Stimulated activated CD4-positive, alpha-beta T cell treated with anti-CD3 and anti-CD28 coated beads, Interleukin-1b, Interleukin-23, amount 100 ng/mL, for 24 hours (primary cell): ENCODE measurements at places on chromosomes 16 and 17.

DNA sequence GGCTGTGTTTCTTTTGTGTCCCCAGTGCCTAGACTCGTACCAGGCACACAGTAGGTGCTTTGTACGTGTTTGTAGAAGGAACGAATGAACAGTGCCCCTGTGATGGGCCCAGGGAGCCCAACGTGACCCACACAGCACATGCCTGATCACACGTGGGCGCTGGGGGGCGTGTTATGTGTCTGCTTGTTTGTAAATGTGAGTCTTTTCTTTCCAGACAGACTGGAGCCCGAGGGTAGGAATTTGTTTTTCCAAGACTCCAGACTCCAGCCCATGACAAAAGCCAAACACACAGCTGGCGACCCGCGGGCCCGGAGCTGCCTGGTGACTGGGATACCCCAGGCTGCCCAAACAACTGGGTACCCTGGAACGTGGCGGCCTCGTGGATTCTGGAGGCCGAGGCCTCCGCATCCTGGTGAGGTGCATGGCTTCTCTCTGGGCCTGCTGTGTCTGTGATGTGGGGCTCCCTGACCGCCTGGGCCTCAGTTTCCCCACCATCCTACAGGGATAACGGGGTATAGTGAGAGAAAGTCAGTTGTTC, 14.9 kb upstream of the CBFA2T3 start:
- DNase-seq = no peak

DNA sequence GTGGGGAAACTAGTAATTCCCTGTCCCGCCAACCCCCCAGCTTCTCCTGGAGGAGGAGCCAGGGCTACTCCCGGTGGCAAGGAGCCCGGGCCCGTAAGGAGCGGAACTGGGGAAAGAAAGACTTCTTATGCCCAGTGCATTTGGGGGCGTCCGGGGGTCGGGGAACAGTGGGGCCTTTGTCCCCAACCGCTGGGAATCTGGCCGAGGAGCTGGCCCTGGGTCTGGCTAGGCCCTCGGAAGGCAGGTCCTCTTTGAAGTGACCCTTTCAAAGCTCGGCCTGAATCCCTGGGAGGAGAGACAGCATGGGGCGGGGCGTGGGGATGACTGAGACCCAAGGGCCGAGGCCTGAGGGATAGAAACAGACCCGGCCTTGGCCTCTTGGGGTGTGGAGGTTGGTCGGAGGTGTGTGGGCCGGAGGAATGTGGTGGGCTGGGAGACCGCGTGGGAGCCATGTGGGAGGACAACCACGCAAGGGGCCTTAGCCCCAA, 6.0 kb downstream of the ARHGAP23 start:
- DNase-seq = no peak

GRCh38 chr17:44464037-44464436, 39.2 kb downstream of the GPATCH8 start:
- DNase-seq = no peak

- DNase-seq = no peak
Measured at GRCh38 chr16:379961-380761, 1.6 kb downstream of the PGAP6 start.

DNA sequence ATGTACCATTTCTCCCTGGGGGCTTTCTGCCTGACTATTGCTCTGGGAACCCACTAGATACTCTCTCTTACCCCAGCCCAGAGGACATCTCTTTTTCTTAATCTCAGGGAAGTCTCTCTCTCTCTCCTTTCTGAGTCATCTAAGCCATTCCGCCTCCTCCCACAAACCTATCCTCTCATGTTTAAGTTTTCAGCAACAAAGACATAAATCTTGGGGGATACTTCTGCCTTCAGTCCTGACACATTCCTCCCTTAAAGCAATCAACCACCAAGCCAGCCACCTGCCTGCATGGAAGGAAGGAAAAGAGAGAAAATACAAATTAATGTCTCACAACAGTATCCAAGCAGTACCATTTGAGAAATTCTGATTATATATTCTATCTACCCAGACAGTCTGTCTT, 128.8 kb downstream of the HS3ST2 start:
- DNase-seq = no peak

DNA sequence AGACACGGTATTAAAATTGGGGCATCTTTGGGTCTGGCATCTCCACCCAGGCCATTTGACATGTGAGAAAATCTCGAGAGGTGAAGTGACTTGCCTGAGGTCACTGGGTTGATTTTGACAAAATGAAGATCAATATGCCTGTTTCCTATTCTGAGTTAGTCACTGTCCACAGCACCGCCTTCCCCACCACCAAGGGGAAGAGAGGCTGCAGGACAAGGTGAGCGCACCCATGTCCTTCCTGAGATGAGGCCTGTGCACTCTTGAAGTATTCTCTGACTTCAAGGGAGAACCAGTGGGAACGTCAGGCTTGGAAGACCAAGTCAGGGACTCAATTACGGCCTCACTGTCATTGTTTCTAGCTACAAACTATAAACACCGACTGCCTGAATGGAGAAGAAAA, 49.9 kb upstream of the WSB1 start:
- no peak for DNase-seq

DNA sequence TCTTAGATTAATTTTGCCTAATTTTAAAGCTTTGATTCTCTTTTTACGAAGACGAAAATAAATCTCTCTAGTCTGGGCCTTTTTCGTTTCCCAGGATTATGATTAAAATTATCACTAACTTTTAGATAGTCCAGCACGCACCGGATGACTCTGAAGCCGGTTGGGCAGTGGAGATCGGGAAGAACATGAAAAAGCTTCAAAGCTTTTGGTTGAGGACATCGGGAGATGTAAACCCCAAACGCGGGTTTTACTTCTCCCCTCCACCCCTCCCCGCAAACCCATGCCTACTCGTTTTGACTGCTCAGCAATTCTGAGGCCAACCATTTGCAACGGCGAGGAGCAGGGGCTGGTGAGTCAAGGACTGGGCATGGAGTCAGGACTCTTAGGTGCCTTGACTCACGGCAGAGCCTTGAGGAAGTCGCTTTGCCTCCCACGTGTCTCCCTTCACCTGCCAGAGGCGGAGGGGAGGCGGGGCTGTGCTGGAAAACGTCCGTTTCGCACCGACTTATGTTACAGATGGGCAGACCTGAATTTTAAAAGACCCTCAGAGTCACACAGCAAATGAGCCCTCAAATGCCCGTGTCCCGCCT, 989 bp upstream of the DUSP14 start:
- DNase-seq = peak; percentile 32

- DNase-seq = no peak
Measured at GRCh38 chr16:30065943-30066760, 592 bp downstream of the ALDOA start.

- DNase-seq = no peak
Measured at GRCh38 chr16:68070249-68070730, 14.9 kb upstream of the NFATC3 start.

- no peak for DNase-seq
Measured at GRCh38 chr17:27530764-27531391, 74.6 kb downstream of the KSR1 start.

DNA sequence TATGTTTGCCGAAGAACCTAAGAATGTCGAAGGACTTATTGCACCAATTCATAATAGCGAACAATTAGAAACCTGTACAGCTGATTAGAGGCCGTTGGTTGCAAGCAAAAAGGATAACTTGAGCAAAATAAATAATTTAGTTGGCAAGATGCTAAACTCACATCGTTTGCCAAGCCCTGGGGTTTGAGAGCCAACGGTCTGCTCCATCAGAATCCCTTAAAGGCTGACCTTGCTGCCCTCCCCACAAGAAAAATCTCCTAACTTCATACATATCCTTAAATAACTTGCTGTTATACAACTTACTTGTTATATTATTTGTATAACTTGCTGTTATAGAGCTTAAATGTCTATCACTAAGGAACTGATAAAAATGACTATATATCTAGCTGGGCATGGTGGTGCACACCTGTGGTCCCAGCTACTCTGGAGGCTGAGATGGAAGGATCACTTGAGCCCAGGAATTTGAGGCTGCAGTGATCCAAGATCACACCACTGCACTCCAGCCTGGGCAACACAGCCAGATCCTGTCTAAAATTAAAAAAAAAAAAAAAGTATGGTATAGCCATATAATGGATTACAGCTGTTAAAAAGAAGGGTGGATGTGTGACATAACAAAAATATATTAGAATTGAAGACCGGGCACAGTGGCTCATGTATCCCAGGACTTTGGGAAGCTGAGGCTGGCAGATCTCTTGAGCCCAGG, 1.9 kb upstream of the TRIM37 start:
- DNase-seq = no peak

GRCh38 chr16:254461-254860, 19.8 kb downstream of the FAM234A start:
- DNase-seq = no peak

DNA sequence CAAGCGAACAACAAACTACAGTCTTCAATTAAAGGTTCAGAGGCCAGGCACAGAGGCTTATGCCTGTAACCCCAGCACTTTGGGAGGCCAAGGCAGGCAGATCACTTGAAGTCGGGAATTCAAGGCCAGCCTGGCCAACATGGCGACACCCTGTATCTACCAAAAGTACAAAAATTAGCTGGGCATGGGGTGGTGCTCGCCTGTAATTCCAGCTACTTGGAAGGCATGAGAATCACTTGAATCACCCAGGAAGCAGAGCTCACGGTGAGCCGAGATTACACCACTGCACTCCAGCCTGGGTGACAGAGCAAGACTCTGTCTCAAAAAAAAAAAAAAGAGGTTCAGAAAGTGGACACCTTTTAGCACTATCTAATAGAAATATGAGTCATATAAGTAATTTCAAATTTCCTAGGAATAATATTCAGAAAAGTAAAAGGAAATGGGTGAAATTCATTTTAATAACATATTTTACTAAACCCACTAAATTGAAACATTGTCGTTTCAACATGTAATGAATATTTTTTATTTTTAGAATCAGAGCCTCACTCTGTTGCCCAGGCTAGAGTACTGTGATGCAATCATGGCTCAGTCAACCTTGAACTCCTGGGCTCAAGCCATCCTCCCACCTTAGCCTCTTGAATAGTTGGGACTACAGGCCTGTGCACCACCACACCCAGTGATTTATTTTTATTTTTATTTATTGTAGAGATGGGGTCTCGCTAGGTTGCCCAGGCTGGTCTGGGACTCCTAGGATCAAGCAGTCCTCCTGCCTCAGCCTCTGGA, 15.2 kb upstream of the MARCHF10 start:
- DNase-seq = no peak

DNA sequence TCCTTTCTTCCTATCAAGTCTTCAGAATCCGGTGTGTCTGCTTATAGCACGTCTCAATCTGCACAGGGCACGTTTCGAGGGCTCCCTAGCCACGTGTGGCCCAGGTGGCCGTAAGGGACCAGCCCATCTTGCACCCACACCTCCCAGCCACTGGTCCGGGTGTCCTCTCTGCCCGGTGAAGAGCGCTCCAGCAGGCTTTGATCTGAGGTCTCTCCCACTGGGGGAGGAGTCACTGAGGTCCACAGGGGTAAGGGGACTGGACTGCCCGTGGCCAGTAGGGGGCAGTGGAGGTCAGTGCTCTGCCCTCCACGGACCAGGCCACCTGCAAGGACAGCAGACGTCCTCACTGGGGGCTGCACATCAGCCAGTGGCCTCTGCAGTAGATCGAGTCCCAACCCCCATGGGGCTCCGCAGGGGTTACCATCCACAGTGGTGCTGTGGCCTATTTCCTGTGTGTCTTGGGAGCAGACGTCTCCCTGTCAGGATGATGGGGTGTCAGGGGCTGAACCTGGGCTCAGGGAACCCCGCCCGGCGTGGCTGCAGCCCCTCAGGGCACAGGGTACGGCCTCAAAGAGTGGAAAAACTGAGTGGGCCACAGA, 204.1 kb upstream of the CIBAR2 start:
- no peak for DNase-seq

DNA sequence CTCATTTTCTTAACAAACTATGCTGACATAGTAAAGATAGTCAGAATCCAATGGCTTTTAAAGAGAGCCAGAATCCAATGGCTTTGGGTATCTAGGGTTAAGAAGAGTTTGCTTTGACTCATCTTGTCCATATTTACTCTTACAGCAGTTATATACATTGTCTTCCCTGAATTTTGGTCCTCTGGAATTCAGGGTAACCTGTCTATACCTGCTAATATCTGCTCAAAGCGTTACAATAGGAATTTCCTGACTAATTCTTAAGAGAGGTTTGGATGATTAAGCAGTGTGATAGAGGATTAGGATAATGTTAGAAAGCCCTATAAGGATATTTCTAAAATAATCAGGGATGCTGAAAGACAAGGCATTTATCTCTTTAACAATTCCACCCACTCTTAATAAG, 2.0 kb upstream of the CDH8 start:
- DNase-seq = no peak

GRCh38 chr17:2690165-2691068, 21.1 kb downstream of the CLUH start:
- DNase-seq = no peak

GRCh38 chr17:913207-913606, 66.4 kb downstream of the NXN start:
- no peak for DNase-seq

DNA sequence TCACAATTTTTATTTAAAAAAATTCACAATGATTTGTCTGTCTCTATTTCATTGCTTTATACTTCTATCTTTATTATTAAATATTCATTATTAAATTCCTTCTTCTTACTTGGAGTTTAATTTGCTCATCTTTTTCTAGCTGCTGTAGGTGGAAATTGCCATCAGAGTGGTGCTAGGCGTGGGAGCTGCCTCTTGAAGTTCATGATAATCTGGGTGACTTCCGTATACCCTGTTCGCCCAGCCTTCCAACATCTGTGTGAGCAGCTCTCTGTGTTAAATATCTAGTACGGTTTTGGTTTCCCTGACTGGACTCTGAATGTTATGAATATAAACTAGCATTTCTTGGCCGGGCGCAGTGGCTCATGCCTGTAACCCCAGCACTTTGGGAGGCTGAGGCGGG, 84.0 kb upstream of the RPH3AL start:
- DNase-seq = no peak

- no peak for DNase-seq
Measured at GRCh38 chr16:15988268-15989013, 39.0 kb downstream of the ABCC1 start.

DNA sequence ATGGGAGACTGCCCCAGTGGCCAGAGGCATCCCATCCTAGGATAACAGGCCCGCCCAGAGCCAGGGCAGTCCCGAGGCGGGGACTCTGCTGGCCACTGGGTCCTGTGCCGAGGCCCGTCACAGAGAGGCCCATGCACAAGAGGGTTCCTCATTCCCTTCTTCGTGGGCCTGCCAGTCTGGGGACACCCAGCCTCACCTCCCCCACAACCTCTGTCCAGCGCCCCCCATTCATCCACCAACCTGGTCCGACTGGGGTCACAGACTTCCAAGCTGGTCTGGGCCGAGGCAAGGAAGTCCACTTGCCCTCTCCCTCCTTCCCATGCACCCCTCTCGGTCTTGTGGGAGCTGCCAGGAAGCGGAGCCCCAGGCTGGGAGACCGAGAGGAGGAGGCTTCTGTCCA, 94.2 kb upstream of the PLCG2 start:
- DNase-seq = no peak
